ENCODE measurements at places on chromosomes 2 and 18.
A peak's percentile ranks its signal among the peaks of the same experiment; 100 is the strongest.

- DNase-seq = no peak
Measured at GRCh38 chr2:145058457-145058856, 538.5 kb upstream of the ZEB2 start.

- DNase-seq = no peak
Measured at GRCh38 chr2:16816016-16816415, 150.4 kb upstream of the CYRIA start.

DNA sequence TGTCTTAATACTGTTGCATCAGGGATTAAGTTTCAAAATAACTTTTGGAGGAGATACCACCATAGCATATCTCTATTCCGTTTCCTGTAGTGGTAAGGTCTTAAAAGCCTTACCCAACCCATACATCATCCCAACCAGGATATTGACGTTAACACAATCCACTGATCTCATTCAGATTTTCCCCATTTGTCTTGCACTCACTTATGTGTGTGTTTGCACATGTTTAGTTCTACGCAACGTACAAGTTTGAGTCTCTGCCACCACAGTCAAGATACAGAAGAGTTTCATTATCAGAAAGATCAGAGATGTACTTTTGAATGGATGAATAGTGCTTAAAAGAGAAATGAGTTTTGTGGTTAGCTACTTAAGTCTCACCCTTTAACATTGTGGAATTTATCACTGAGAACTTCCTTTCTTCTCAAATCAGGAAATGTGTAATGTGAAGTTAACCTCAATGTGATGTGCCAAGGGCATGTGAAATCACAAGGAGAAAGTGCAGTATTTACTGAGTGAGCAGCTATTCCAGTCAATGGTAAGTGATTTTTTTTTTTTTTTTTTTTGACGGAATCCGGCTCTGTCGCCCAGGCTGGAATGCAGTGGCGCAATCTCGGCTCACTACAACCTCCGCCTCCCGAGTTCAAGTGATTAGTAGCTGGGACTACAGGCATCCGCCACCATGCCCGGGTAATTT lies 69.2 kb upstream of the EPHA4 start:
- no peak for DNase-seq

DNA sequence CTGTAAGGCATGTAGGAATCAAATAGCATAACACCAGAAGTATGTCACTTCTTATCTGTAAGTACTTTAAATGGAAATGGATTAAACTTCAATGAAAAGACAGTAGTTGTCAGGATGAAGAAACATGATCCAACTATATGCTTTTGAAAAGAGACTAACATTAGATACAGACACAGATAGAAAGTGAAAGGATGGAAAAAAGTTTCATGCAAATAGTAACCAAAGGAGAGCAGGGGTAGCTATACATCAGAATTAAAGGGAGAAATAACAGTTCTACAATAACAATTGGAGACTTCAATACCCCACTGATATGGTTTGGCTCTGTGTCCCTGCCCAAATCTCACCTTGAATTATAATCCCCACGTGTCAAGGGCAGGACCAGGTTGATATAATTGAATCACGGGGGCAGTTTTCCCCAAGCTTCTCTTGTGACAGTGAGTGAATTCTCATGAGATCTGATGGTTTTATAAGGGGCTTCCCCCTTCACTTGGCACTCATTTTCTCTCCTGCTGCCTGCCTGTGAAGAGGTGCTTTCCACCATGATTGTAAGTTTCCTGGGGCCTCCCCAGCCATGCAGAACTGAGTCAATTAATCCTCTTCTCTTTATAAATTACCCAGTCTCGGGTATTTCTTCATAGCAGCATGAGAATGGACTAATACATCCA lies 205.4 kb upstream of the CDH2 start:
- DNase-seq = no peak

DNA sequence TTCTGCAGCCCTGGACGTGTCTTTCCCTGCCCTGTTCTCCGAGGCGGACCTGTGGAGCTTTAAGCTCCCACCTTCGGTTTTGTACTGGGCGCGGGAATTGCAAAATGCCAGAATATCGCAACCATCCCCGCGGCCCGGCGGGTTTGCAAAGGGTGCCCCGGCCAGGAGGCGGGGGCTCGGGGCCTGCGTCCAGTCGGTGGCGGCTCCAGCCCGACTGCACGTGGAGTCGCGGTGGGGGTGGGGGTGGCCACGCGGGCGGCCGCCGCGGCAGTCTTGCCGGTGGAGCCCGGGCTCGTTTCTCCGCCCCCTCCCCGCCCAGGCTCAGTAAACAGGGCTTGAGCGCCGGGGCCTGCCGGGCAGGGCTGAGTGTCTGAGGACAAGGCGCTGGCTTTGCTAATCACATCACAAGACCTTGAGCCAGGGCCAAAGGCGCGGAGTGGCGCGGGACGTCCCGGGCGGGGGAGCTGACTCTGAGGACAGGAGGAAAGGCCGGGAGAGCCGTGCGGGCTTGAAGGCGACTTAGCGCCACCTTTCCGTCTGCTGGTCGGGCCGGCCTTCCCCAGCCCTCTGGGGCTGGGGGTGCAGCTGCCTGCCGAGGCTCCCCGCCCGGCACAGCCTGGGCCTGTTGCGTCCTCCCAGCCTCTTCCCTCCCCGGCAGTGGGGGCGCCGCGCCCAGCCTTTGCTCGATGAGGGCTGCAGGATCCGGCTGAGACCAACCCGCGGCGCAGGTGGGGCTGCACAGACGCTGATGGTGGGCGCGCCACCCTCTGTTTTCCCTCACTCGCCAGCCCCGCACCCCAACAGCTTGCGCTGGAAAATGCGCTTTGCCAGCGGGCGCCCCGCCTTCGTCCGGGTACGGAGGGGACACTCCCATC lies 786 bp upstream of the ZFP36L2 start:
- DNase-seq = peak; percentile 47

- no peak for DNase-seq
Measured at GRCh38 chr2:127594116-127594591, 51.8 kb upstream of the GPR17 start.

- no peak for DNase-seq
Measured at GRCh38 chr2:62857139-62857931, 151.8 kb downstream of the EHBP1 start.

GRCh38 chr2:237702441-237703391 lies 75.3 kb downstream of the LRRFIP1 start:
- peak; percentile 27 for DNase-seq

DNA sequence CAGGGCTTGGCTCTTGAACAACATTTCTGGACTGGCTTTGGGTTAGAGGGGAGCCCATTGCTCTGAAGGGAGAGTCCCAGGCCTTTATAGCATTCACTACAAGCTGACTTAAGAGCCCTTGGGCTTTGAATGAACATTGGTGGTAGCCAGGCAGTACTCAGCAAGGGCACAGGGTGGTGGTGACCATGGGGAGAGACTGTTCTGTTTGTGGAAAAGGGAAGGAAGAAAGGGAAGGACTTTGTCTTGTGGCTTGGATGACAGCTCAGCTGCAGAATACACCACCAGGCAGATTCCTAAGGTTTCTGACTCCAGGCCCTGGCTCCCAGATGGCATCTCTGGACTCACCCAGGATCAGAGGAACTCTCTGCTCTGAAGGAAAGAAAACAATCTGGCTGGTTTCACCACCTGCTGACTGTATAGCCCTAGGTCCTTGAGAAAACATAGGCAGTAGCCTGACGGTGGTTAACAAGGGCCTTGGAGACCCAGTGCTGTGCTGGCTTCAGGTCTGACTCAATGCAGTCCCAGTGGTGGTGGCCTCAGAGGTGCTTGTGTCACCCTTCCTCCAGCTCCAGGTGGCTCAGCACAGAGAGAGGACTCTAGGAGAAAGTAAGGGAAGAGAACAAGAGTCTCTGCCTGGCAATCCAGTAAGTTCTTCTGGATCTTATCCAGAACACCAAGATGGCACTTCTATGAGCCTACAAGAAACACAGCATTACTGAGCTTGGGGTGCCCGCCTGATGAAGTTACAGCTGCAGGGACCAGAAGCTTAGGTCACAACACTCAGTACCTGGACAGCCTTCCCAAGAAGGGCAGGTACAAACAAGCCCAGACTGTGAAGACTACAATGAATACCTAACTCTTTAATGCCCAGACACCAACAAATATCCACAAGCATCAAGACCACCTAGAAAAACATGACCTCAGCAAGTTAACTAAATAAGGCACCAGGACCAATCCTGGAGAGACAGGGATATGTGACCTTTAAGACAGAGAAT lies 16.4 kb upstream of the ABCB11 start:
- DNase-seq = no peak

- no peak for DNase-seq
Measured at GRCh38 chr2:143480601-143481236, 351.5 kb downstream of the ARHGAP15 start.

DNA sequence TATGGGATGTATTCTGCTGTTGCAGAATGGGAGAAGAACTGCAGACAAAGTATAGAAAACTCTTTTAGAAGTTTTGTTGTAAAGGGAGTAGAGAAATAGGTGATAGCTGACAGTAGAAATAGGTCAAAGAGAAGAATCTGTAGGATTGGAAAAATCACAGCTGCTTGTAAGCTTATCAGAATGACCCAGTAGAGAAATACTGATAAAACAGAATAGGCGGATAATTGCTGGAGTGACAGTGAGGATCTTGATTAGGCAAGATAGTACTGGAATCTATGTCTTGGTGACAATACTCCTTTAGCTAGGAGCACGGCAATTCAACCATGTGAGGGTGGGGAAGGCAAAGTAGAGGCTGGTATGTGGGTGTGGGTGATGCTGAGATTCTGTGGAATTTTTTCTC lies 4.5 kb upstream of the SMAD4 start:
- no peak for DNase-seq

GRCh38 chr2:210503001-210503623 lies 26.6 kb upstream of the LANCL1 start:
- no peak for DNase-seq

DNA sequence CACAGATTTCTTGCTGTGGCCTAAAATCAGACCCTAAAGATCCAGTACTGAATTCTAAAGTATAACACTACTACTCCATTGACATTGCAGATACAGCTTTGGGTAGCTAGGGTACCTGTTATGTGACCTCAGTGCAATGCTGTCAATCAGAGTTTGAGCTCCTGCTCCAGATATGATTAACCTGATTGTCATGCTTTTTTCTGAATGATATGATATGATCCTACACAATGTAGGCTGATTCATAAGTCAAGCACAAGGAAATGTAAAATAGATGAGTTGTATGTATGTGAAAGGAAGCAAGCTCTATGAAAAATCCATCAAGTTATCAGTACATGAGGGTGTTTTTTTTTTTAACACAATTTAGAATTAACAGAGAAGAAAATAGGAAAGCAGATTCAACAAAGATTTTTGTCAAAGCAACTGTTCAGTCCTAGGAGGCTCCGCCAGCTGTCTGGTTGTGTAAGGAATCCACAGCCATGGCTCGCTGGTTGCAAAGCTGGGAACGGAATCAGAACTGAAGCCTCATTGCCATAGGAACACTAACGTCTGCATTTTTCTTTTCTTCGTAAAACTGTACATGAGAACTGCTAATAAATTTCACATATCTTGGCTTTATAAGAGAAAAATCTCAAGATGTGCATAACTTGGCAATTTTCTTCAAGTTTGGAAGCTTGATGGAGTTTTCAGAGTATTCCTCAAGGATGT lies 52.9 kb downstream of the NR4A2 start:
- DNase-seq = no peak

- DNase-seq = no peak
Measured at GRCh38 chr2:229701716-229702115, 12.6 kb downstream of the DNER start.

DNA sequence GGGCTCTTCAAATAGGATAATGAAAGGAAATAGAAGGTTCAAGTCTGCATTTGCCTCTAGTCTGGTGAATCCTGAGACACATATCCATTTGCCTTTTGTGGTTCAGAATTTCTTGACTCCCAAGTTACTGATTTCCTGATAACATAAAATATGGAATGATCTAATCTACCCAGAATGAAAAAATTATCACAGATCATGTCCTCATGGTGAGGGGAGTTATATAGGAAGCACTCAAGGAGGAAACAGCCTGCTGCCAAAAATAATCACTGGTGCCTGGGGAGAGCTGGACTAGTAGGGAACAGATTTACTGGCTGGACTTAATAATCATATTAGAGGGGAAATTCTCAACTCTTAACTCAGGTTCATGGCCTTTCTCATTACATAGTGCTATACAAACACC lies 95.5 kb upstream of the STK17B start:
- no peak for DNase-seq

DNA sequence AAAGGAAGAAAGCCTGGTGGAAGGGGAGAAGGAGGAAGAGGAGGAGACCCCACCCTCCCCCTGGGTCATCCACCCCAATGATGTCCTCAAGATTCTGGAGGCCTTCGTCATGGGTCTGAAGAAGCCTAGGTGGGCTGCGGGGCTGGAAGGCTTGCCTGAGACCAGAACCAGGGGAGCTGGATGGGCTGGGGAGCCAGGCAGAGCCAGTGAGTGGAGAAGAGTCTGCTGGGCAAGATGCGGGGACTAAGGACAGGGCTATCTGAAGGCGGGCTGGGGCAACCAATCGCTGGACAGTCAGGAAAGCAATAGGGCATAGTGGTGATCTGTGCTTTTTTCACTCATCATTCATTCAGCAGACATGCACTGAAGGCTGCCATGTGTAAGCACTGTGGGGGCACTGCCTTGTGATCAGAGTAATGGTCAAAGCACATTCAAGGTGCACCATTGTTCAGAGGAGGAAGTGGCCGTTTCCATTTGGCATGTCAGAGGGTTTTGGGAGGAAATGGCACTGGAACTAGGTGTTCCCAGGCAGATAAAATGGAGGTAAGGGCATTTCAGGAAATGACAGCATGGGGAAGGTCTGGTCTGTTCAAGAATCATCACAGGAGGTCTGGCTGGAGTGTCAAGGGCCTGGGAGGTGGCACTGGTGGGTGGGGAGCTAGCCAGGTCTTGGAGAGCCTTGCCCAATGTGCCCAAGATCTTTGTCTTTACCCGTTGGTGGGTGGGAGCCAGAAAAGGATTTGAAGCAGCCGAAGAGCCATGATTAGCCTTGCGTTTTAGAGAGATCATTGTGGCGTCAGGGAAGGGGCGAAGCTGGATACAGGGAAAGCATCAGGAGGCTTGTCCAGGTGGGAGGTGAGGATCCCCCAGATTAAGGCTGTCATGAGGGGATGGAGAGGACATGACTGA lies 24.2 kb downstream of the OTOF start:
- DNase-seq = no peak

DNA sequence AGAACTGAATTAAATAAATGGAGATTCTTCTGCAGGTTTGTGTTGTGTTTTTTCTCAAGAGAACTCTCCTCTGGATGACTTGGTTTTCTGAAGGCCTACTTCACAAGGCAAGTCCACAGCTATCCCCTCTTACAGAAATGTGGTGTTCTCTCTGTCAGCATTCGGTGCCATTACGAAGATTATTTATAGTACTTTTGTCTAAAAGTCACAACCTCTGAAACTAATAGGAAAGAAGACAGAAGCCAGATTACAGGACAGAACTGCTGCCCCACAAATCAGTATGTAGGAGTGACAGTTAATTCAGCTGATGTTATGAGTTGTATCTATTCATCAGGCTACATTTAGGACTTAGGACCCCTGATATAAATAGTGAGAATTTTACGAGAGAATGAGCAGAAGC lies 413.5 kb downstream of the TMX3 start:
- no peak for DNase-seq

GRCh38 chr18:3440341-3440740 lies 9.6 kb upstream of the TGIF1 start:
- no peak for DNase-seq
